ENCODE measurements at places on chromosomes 16 and 17. TPM values are rescaled to one million over a fixed set of nuclear protein-coding genes. Genes with fewer than 3 reads are reported as not detected.

DNA sequence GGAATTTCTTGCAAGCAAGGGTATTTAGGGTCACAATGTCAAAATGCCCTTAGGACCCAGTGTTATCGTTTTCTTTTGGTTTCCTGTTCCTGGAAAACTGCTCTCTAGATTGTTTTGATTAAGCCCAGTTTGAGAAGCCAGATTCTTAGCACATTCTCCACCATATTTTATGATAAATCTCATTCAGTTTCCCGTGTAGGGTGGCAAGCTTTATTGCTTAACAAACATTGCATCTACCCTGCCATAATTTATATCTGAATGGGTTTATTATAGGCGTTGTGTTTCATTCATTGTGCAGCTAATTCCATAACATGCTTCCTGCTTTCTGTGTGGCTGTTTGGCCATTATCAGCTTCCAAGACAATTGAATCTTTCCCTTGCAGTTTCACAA lies 389.1 kb upstream of the DYNLRB2 start:
- no peak for DNase-seq

TBC1D3I gene
- 0.62 TPM for total RNA-seq

CLEC3A gene
- not detected for total RNA-seq

- no peak for DNase-seq
These were observed 15.0 kb upstream of the TAC4 start for GRCh38 chr17:49862781-49863331.

- DNase-seq = no peak
These were observed 56.0 kb downstream of the ABAT start for GRCh38 chr16:8730335-8730915.

GRCh38 chr16:84062734-84063640 lies 20.4 kb upstream of the SLC38A8 start:
- DNase-seq = peak; percentile 67

- no peak for DNase-seq
These were observed 10.4 kb upstream of the CUEDC1 start for GRCh38 chr17:57965521-57966160.

SCRN2 gene
- 17.8 TPM for total RNA-seq

EMP2 gene
- 3.4 TPM for total RNA-seq

- no peak for DNase-seq
These were observed 33.0 kb downstream of the LYRM1 start for GRCh38 chr16:20933589-20933988.

PGAP3 gene
- 8.9 TPM for total RNA-seq

GRCh38 chr16:29686740-29687332 lies 7.9 kb downstream of the QPRT start:
- DNase-seq = no peak

DNA sequence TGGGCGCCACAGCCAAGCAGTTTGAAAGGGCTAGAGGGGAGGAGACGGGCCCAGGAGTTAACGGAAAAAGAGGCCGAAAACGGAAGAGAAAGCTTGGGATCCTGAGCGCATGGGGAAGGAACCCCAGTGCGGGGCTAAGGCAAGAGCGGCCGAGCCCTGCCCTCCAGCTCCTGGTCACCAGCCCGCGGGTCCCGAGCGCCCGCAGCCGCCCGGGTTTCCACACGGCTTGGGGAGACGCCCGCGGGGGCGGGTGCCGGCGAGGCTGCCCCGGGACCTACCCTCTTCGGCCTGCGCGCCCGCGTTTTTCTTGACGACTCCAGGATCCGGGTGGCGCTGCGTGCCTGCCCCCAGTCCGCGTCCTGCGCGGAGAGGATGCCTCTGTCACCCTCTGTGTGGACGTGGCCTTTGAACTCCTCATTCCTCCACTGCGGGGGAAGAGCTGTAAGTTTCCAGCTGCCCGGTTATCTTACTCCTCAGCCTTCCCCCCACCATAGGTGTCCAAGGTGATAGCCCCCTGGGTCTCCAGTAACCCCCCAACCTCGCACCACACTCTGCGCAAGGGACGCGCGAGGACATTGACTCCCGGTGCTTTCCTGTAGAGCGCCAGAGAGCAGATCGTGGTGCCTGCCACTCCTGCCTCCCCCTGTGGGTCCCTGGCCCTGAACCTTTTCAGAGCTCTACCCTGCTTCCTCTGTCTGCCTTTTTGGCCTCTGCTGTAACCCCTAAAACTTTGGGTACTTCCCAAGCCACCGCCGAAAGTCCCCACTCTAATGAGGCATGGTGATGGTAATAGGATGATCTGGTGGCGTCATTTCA lies 1.7 kb upstream of the CDH11 start:
- no peak for DNase-seq

DNA sequence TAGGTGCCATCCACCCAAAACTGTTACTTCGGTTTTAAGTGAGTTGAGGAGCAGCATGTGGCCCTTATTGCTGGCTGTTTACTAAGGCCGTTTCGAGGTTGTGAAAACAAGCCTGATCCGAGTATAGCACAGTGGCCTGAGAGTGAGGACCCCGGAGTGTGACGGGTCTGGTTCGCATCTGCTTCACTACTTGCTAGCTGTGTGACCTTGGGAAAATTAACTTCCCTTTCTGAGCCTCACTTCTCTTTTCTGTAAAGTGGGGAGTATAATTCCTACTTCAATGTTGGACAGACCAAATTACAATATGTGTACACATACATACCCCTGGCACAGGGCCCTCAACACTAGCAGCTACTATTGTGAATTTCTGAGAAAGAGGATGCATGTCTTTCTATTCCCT lies 11.7 kb upstream of the HEATR6 start:
- DNase-seq = no peak

- no peak for DNase-seq
These were observed 97.5 kb downstream of the YPEL2 start for GRCh38 chr17:59428916-59429485.

- DNase-seq = no peak
These were observed 10.2 kb downstream of the PIP4K2B start for GRCh38 chr17:38789185-38789584.

PERCC1 gene
- total RNA-seq = not detected

ST6GALNAC1 gene
- 1.7 TPM for total RNA-seq

- no peak for DNase-seq
These were observed 2.4 kb upstream of the PRR15L start for GRCh38 chr17:47959825-47960655.

DNA sequence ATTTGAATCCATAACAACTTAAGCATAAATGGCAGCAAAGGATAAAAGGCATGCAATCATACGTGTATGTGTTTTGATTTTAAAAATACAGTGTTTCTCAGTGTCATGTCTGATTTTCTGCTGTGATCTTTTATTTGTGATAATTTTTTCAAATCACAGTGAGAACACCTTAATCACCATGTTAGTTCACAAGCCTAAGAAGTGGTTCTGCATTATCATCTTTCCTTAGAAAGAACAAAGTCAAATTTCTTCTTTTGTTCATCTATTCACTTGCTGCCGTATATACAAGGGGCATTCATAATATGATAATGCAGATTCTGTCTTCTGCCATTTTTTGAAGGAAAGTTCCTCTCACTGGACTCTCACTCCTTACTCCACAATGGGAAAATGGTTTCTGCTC lies 33.3 kb upstream of the ABCA9 start:
- no peak for DNase-seq

SLC13A2 gene
- not detected for total RNA-seq

- DNase-seq = no peak
These were observed 55.4 kb downstream of the CREBBP start for GRCh38 chr16:3825103-3825502.

DNA sequence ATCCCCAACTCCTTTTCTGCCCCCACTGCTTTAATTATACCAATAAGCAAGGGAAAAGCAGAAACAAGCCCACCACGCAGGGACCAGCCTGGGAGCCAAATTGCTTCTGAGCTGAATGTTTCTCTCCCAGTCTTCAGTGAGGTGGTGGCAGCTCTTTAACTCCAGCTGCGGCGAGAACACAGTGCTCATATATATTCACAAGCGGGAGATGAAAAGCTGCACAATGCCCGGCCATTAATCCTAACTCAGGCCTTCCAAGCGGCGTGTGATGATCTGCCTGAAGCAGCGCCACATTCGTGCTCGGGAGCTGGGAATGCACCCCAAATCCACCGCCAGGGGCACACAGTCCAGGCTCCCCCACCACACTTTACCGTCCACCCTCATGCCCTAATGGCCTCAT lies 203.7 kb upstream of the SDK2 start:
- DNase-seq = no peak

PPY gene
- not detected for total RNA-seq

KRTAP4-9 gene
- total RNA-seq = not detected

TVP23A gene
- 15.1 TPM for total RNA-seq

GLTPD2 gene
- not detected for total RNA-seq

DNA sequence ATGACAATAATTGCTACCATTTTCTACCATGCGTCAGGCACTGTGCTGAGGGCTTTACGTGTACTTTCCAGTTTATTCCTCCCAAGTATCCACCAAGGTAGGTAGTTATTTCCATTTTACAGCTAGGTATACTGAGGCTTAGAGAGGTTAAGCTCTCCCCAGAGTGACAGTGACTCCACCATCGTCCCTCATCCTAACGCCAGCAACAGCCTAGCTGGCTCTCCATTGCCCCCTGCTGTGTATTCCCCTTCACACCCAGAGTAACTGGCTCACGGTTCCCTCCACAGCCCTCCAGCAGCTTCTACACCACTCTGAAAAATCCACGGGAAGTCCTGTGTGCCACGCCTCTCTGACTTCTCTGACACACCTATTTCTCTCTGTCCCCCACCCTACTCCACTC lies 7.1 kb upstream of the ASGR1 start:
- no peak for DNase-seq

- no peak for DNase-seq
These were observed 321.3 kb downstream of the SEC14L1 start for GRCh38 chr17:77462090-77462489.

CCL1 gene
- 0.47 TPM for total RNA-seq

GRCh38 chr17:72898725-72899124 lies 193.8 kb downstream of the SLC39A11 start:
- no peak for DNase-seq

XAF1 gene
- total RNA-seq = 2.5 TPM

ZG16 gene
- not detected for total RNA-seq

DNA sequence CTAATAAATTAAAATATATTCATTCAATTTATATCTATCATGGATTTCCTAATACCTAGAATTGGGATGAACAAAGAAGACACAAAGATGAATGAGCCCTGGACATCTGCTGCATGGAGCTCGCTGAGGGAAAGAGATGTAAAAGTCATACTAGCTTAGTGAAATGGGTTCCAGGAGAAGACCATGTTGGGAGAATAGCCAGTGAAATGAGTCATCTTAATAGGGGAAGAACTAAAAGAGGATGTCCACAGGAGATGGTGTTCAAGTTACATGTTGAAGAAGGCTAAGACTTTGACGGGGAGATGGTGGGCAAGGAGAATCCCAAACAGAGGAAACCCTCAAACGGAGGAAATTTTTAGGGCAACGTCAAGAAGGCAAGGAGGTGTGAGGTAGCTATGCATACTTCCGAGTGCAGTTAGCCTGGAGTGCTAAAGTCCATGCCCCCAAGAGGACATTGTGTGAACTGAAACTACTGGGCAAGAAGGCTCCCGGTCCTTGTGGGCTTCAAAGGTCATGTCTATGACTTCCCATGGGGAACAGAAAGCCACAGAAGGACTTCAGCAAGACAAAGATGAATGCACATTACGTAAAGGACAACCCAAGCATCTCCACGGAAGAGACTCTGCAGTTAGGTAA lies 220.5 kb upstream of the CDH11 start:
- no peak for DNase-seq

DNA sequence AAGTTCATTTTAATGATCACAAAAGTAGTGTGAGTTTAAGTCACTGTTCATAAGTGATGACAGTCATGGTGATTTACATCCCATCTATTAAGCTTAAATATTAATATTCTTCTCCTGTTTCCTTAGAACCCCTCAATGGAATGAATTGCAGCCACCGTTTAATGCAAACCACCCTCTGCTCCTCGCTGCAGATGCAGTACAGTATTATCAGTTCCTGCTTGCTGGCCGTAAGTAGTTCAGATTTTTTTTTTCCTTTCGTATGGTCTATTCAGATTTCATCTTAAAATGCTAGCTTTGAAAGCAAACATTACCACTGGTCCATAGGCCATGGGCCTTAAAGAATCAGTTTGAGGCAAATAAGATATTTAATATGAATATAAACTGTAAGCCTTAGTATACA lies 359.0 kb upstream of the TBX2 start:
- no peak for DNase-seq

DNA sequence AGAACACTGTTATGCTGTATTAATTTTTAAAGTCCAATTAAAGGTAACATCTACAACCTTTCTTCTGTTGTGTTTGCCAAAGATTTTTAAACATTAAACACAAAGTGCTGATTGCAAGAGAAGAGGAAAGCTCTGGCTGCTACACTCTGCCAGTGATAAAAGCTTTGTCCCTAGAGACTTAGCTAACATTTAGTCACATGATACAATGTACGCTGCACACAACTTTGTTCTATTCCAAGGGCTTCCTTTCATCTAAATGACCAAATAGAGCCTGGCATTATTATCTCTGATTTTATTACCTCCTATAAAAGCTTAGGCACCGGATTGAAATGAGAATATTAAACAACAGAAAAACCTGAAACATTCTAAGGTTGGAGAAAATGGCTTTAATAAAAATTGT lies 388.7 kb upstream of the PMFBP1 start:
- no peak for DNase-seq

DNA sequence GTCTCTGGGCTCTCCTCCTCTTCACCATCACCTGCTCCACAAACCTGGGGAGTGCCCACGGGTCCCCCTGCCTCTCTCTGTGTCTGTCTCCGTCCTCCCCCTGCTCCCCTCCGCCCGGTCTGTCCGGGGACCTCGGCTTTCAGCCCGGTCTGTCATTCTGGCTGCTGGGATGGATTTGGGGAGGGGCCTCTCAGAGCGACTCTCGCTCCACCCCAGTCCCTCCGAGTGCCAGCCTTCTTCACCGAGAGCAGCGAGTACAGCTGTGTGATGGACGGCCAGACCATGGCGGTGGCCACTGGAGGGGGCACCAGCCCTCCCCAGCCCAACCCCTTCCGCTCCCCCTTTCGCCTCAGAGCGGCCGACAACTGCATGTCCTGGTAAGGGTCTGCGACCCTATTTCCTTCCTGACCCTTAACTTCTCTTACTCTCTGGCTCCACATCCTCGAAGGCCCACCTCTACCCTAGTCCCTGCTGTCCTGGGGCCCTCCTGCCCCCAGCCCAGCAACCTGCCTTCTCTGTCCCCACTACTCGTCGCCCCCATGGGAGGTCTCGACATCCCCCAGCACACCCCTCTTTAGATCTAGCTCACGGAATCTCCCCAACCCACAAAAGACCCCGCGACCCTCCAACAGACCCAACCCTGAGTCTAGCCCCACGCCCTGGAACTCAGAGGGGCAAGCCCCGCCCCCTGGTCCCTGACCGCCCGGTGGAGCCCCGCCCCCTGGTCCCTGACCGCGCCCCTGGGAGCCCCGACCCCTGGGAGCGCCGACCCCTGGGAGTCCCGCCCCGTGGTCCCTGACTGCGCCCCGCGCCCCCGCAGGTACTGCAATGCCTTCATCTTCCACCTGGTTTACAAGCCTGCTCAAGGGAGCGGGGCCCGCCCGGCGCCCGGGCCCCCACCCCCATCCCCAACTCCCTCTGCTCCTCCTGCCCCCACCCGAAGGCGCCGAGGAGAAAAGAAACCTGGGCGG lies 5.6 kb upstream of the CXCL16 start:
- no peak for DNase-seq

- no peak for DNase-seq
These were observed 82.3 kb downstream of the CMIP start for GRCh38 chr16:81526935-81527334.

SPEM3 gene
- not detected for total RNA-seq
